ENCODE measurements at places on chromosomes 1 and 21.

DNA sequence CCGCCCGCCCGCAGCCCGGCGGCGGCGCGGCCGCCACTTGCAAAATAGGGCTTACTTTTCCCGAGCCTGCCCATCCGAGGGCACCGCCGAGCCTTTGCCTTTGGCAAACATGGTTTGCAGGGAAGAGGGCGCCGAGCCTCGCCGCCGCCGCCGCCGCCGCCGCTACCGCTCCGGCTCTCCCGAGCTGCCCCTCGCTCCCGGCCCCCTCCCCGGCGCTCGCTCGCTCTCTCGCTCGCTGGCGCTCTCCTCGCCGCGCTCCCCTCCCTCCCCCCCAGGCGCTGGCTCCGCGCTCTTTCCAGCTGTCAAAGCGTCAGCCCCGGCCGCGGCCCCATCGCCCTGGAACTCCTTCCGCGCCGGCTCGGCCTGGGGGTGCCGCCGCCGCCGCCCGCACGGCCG is 298 bp downstream of the SSBP3 start:
- DNase-seq, result no peak

GRCh38 chr1:103917795-103918194 is 168.1 kb downstream of the AMY1C start:
- no peak for DNase-seq

GRCh38 chr1:241821363-241821762 is 26.6 kb upstream of the EXO1 start:
- no peak for DNase-seq

DNA sequence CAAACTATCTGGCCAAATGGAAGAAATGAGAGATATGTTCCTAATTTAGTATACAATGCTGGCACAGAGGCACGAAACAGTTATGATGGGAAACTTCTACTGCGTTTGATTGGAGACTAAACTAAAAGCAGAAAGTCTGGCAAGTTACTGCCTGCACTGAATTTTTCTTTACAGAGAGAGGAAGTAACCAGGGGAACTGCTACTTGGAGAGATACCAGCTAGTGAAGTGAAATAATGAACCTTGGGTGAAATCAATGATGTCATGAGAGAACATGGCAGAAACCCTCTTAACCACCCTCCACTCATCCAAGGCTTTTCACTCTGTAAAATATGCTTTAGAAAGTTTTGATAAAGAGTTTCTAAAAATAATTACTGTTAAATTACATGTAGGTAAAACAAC is 29.3 kb downstream of the NIBAN1 start:
- DNase-seq, result no peak

DNA sequence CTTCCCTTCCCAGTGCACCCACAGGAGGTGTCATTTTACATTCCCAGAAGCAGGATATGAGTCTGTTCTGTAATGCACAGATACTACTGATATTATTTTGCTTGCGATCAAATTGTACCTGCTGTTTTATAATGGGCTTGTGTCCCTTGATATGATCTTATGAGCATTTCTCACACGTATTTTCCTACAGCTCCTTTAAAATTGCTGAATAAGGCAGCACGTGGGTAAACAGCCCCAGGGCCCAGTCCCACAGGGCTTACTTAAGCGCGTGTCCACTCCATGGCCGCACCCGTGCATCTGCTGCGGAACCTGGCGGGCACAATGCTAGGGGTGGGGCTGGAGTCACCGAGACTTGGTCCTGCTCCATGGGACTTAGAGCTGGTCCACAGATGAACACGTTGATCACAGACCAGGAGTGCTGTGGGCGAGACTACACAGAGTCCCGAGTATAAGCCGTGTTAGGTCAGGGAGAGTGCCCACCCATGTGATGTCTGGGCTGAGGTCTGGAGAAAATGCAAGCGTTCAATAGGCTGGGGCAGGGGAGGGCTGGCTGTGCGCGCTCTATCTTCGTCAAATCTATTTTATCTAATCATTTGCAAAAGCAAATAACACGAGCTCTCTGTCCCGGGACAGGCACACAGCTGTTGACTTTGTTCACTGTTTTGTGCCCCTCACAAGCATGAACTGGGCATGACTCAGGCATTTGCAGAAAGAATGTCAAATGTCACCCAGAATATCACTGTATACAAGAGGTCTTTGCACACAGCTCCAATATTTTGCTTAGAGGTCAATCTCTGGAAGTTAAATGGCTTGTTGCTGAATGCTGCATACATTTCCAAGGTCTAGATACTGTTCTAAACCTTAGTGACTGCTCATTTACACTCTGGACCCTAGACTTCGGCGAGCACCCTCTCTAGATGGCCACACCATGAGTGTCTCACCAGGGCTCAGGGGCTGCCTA is 119.3 kb downstream of the CRYAA start:
- DNase-seq, result no peak

- no peak for DNase-seq
These were observed 4.9 kb upstream of the SHISA4 start for GRCh38 chr1:201883786-201884185.

DNA sequence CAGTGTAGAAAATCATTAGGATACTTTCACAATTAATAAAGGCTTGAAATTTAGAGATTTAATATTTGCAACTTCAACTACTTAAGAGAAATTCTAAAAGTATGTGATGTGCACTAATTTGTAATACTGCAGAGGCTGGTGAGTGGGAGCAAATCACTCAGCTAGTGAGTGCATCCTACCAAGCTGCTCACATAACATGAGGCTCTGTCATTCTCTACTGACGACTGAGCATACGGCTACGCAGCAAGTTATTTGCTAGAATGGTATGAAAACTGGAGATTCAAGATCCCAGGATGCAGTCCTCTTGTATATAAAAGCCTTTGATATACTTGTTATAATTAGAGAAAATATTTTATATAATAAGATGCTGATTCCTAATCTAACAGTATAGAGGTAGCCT is 90.1 kb downstream of the ATP1B1 start:
- no peak for DNase-seq

DNA sequence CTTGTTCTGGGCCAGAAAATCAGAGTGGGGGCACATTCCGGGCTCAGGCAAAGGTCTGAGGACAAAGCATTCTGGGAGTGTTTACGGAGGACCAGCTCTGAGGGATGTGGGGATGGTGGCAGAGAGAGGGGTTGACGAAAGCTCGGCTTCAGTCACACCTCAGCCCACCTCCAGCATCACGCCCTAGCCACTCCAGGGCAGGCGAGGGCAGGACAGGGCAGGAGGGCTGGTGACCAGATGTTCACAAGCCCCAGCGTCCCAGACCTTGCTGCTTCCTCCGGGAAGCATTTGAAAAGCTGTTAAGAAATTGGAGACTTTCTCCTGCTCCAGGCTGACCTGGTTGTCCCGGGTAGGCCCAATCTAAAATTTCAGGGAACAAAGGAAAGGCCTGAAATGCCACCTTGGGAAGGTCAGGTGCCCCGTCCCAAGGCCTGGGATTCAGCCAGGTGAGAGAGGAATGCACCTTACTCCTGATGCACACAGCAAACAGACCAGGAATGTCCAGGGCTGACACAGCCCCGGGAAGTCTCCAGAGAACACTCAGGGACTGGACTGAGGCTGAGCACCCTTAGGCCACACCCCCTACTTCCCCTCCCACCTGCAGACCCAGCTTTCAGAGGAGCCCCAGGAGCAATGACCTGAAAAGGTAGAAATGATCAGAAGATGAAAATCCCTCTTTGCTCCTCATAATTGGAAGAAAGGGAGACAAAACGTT is 71.9 kb upstream of the KLHDC7A start:
- no peak for DNase-seq

- DNase-seq, result no peak
These were observed 26.3 kb upstream of the PTGFR start for GRCh38 chr1:78464449-78464891.

DNA sequence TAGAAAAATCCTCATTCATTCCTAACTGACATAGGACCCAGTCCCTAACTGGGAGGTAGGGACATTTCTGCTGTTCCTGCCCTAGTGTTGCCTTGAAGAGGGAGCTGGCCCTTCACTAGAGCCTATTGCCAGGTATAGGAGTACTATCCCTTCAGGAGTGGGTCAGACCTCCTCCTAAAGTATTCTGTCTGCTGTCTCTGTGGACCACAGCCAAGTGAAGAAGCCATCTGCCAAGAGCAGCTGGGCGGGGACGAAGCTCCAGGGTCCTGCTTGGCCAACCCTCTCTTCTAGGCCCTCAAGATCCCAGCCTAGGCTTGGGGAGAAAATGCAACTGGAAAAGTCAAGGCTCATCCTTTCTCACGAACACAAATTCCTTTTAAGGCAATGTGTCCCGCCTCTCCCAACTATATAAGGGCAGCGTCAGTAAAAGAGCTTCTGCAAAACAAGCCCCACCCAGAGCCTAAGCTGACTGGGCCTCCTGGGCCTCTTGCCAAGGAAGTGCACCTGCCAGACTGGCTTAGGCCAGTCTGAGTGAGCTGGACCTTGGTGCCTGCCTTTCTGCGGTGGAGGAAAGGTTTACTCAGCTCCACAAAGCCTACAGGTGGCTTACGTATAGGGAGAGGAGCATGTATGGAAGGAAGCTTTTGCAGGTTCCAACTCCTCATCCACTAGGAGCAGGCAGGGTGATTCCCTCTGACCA is 638 bp upstream of the TUFT1 start:
- no peak for DNase-seq

DNA sequence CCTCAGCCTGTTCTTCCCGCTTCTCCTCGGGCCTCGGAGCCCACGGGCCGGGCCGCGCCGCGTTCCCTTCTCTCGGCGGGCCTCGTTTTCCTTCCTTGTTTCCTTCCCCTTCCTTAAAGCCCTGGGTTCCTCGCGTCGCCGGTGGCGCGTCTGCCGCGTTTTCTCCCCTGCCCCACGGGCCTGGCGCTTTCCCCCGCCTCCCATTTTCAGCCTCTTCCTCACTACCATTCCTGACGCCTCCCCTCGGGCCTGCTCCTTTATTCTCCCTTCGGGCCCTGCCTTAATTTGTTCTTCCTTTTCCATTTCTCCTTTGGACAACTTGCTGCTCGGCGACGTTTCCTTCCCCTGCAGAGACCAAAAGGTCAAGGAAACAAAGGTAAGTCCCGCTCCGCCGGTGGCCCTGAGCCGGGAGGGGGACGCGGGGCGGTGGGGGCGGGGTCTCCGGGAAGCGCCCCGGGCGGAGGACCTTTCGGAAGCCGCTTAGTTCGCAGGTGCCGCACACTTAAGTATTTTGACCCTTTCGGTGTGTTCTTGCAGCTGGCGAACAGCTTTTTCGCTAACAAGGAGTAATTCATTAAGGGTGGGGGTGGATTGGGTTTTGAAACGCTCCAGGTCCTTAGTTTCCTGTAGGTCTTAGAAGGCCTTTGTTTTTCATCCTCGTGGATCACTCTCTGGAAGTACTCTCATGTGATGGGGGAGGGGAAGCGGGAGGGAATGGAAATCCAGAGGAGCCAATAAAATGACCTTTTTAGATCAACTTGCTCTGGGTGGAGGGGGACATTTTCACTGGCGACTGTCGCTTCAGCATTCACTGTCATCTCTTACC is 780 bp downstream of the YTHDF2 start:
- peak; percentile 10 for DNase-seq

- DNase-seq, result no peak
These were observed 7.0 kb upstream of the TRIM45 start for GRCh38 chr1:117128323-117129079.

DNA sequence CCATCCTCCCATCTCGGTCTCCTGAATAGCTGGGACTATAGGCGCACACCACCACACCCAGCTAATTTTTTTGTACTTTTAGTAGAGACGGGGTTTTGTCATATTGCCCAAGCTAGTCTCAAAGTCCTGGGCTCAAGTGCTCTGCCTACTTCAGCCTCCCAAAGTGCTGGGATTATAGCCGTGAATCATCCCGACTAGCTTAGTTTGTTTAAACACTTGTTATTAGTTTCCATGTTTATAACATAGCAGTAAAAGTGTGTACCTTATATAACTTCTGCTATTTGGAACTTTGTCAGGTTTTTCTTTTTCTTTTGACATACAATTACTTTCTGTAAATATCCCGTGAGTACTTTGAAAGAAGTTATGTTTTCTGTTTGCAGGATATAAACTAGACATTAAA is 60.6 kb upstream of the C1orf21 start:
- DNase-seq, result no peak

DNA sequence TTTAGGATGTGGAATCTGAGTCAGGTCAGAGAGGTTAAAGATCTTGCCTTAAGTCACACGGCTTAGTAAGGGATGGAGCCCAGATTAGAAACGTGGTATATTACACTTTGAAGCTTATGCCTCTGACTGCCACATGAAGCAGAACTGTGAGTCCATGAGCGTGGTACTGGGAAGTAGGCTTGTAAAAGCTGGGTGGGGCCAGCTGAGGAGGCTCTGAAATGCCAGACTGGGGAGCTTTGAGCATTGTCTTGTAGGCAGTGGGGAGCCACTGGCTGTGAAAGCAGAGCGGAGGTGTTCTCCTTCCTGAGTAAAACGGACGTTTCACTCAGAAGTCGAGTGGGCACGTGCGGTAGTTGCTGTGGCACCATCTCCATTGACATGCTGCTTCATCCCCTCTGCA is 72.6 kb upstream of the USP24 start:
- DNase-seq, result no peak

- DNase-seq, result peak; percentile 58
These were observed 9.0 kb downstream of the NPPA start for GRCh38 chr1:11838349-11839272.

DNA sequence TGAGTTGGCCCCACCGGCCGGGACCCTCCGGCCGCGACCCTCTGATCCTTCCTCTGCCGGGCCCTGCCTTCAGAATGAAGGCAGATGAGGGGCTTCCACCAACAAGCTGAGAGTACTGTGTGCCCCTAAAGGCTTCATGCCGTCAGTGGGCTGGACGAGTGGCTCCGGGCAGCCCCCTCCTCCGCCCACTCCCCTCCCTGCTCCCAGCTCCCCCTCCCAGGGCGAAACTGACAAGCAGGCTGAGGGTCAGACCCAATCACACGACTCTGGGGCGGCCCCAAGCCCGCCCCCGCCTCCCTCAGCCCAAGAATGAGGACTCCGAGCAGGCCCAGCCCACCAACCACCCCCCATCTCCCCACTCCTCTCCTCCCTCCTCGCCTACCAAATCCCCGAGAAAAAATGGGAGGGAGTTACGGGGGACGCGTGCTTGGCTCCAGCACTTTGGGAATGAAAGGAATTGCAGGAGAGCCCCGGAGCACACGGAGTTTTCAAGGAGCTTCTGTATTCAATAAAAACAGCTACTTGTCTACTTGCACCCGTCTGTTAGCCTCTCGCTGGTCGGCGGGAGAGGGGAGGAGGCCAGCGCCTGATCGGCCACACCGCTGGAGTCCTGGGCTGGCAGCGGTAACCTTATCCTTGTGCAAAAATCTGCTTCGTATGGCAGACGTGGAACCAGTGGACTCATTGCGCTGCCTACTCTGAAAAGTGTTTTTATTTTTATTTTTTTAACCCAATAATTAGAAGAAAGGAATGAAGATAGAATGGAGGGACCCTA is at the start of gene COL11A1:
COL11A1 (minus strand) TSS at position 147 of the 775 bp plus-strand sequence. CDS start 344 bp downstream, outside the sequence.
- DNase-seq, result no peak

GRCh38 chr1:42931108-42931539 is 27.5 kb downstream of the SLC2A1 start:
- DNase-seq, result no peak

GRCh38 chr1:121413821-121414220 is 229.0 kb downstream of the SRGAP2C start:
- no peak for DNase-seq
